Type B pancreatic cell (in vitro differentiated cells): ENCODE measurements at places on chromosomes 5 and 9.

- H3K4me1 ChIP-seq, result no peaks in the 10 kb centered on the region
- no peaks in the 10 kb centered on the region for H3K27me3 ChIP-seq
- H3K4me3 ChIP-seq, result no peak overlapping the region
- no peaks in the 10 kb centered on the region for H3K36me3 ChIP-seq
- DNase-seq, result no peak
Measured at GRCh38 chr5:29001666-29002065, 1963.3 kb upstream of the CDH9 start.

GRCh38 chr5:24923400-24923799, 278.6 kb upstream of the CDH10 start:
- no peak for DNase-seq
- H3K4me1 ChIP-seq, result no peaks in the 10 kb centered on the region
- H3K27me3 ChIP-seq, result no peaks in the 10 kb centered on the region
- no peak overlapping the region for H3K27ac ChIP-seq
- H3K36me3 ChIP-seq, result no peaks in the 10 kb centered on the region
- no peak overlapping the region for H3K4me3 ChIP-seq

DNA sequence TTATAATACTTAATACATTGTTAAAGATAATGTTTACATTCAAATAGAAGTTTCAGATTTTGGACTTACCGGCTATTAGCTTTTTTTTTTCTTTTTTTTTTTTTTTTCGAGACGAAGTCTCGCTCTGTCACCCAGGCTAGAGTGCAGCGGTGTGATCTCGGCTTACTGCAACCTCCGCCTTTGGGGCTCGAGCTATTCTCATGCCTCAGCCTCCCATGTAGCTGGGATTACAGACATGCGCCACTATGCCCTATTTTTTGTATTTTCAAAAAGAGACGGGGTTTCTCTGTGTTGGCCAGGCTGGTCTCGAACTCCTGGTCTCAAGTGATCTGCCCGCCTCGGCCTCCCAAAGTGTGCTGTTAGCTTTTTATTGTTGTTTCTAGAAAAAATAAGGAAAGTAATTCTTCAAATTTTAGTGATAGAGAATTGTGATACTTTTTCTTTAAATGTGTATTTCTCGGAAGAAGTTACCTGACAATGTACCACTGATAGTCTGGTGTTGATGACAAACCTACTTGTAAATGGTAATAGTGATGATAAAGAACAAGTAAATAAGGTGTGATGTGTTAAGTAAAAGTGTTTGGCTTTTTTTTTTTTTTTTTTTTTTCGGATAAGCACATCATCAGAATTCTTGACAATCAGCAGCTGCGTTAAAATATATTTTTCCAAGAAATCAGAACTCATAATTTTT, 2.7 kb downstream of the CDC42SE2 start:
- H3K4me1 ChIP-seq, result peaks cover 13% of the 10 kb centered on the region
- H3K36me3 ChIP-seq, result no peaks in the 10 kb centered on the region
- DNase-seq, result no peak

DNA sequence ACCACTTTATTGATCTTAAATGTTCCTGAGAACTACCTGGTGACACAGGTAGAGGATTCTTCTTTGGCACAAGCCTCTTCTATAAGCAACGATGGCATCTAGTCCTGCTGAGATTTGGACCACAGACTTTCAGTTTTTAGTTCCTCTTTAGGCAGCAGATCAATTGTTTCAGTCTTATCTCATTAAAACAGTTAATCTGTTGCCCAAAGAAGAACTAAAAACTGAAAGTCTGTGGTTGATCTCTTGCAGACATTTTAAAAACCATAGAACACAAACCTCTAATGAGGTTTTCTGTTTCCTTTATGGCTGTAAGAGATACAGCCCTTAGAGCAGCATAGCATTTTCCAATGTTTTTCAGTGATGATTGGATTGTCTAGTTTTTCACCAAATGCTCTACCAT, 480.9 kb downstream of the MTRR start:
- no peak overlapping the region for H3K27ac ChIP-seq
- DNase-seq, result no peak
- peaks cover 4% of the 10 kb centered on the region for H3K27me3 ChIP-seq
- H3K4me1 ChIP-seq, result no peaks in the 10 kb centered on the region
- no peak overlapping the region for H3K4me3 ChIP-seq

- no peak overlapping the region for H3K4me3 ChIP-seq
- no peaks in the 10 kb centered on the region for H3K4me1 ChIP-seq
- H3K27ac ChIP-seq, result no peak overlapping the region
- H3K27me3 ChIP-seq, result no peaks in the 10 kb centered on the region
Measured at GRCh38 chr5:110815916-110816605, 77.3 kb downstream of the SLC25A46 start.

GRCh38 chr5:82019342-82020138, 47.7 kb downstream of the ATG10 start:
- H3K36me3 ChIP-seq, result peaks cover 9% of the 10 kb centered on the region
- H3K27me3 ChIP-seq, result no peaks in the 10 kb centered on the region
- peaks cover 15% of the 10 kb centered on the region for H3K4me1 ChIP-seq
- peak overlapping the region; percentile 44 for H3K27ac ChIP-seq
